ENCODE measurements at places on chromosomes 7 and 10.

DNA sequence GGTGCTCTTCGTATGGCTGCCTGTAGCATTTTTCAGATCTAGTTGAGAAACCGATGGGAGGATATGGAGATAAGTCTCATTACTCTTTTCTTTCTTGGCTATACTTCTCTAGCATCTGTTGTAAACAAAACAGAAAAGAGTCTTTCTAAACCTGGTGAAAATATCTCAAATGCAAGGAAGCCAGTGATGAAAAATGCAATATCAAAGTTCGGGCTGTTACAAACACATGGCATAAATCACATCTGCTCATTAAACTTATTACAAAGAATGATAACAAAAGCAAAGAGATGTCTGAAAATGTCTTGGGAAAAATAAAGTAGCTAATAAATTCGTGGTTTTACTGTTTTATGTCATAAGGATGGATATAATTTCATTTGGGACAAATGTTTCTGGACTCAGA is 71.8 kb upstream of the IGFBP3 start:
- no peak for DNase-seq

DNA sequence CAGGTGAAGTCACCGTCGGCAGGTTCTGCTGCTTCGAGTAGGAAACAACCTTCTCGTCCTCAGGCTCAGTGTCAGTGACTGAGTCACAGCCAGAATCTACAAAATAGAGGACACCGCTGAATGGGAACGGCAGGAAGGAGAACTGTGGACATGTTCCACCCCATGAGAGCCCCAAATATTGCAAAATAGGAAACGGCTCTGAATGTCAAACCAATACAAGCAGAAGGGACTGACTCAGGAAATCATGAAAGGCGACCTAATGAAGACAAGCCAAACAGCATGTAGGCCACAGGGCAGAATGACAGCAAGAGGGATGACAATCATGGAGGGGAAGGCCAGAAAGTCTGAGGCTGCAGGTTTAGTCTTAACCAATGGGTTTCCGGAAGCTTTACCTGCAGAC is 63.5 kb downstream of the PIK3AP1 start:
- DNase-seq: peak; percentile 81

GRCh38 chr7:36865019-36865418 is 140.7 kb upstream of the AOAH start:
- DNase-seq: no peak

DNA sequence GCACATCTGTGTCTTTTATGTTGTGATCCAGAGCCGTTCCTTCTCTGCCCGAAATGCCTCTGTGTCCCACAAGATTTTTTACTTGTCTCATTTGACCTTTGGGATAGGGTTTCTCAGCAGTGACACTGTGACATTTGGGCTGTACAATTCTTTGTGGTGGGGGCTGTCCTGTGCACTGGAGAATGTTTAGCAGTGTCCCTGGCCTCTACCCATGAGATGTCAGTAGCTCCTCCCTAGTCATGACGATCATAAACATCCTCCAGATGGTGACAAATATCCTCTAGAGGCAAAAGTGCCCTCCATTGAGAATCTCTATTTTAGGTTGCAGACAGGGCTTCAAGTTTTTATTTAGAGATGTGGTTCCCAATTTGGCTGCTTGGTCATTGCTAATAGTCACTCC is 91.3 kb downstream of the PPP1R17 start:
- no peak for DNase-seq

DNA sequence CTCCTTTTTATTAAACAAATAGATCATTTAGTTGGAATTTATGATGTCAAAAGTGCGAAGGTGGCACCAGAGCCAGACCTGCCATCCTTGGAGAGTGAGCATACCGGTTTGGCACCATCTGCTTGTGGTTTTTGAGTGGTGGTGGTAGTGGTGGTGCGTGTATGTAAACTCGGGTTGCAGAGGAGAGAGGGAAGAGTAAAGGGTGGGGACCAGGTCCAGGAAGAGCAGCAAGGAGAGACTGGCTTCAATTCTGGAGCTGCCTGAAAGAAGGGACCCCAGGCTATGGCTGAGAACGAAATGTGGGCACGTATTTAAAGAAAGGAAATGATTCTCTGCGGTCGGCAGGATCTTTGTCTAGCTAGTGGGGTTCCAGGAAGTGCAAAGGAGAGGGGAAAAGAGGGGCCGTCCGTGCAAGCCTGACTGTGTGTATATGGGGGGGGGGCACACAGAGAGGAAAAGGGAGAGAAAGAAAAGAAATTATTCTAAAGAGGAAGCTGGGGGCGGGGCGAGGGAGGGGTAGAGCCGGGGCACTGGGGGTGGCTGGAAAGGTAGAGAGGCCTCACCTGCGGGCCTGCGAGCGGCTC is 448 bp upstream of the GOLGA7B start:
- DNase-seq: no peak

GRCh38 chr7:45591101-45591906 is 17.1 kb downstream of the ADCY1 start:
- DNase-seq: no peak

- DNase-seq: no peak
Observed at GRCh38 chr7:100572281-100572948, 1.3 kb downstream of the SAP25 start.

DNA sequence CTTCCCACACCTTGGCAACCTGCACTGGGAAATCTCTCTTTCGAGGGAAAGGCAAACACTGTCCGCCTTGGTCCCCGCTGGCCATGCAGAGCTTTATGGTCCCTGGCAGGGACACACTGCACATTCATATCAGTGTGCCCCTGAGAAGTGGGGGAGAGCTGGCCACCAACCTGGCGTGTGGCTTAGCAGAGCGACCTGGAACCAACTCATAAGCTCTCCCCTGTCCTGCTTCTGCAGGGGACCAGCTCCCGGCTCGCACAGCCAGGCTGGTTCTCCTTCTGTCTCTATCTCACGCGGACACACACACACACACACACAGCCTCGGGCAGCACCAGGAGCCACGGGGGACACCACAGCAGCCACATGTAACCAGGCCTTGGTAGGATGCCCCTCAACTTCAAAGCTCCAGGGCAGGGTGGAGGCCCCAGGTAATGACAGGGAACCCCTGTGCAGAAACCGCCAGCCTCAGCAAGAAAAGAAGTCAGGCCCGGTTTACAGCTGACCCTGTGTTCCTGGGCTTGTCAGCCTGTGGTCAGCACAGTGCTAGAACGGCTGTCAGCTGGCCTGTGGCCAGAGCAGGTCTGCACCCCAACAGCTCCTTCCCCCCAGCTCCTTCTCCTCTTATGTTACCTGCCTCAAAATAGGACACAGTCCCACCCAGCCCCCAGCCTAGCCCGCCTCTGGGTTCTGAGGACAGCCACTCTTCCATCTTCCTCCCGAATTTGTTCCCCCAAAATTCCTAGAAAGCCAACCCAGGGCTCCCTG is 69.3 kb downstream of the OAT start:
- no peak for DNase-seq

GRCh38 chr10:49619613-49620012 is 5.8 kb downstream of the CHAT start:
- DNase-seq: no peak

- DNase-seq: peak; percentile 81
Observed at GRCh38 chr10:102675666-102676533, 31.6 kb downstream of the TRIM8 start.

Measured in CD14-positive monocyte (primary cell).